ENCODE measurements at places on chromosomes 2 and 18.

GRCh38 chr2:136183097-136183496 is 65.1 kb upstream of the CXCR4 start:
- DNase-seq, result no peak

- no peak for DNase-seq
Measured at GRCh38 chr2:200235533-200235932, 71.0 kb upstream of the SPATS2L start.

DNA sequence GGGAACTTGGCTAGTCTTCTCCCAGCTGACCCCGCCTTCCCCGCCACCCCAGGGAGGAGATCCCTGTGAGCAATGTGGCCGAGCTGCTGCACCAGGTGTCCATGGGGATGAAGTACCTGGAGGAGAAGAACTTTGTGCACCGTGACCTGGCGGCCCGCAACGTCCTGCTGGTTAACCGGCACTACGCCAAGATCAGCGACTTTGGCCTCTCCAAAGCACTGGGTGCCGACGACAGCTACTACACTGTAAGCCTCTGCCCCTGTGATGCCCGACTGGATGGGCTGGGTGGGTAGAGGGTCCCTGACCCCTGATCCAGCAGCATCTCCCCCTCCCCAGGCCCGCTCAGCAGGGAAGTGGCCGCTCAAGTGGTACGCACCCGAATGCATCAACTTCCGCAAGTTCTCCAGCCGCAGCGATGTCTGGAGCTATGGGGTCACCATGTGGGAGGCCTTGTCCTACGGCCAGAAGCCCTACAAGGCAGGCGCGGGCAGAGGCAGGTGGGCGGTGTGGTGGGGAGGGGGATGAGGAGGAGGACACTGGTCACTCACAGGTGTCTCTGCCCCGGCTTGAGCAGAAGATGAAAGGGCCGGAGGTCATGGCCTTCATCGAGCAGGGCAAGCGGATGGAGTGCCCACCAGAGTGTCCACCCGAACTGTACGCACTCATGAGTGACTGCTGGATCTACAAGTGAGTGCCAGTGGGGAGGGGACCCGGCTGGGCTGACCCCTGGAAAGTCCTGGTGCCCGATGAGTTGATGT is 24.2 kb downstream of the ZAP70 start:
- DNase-seq, result no peak

DNA sequence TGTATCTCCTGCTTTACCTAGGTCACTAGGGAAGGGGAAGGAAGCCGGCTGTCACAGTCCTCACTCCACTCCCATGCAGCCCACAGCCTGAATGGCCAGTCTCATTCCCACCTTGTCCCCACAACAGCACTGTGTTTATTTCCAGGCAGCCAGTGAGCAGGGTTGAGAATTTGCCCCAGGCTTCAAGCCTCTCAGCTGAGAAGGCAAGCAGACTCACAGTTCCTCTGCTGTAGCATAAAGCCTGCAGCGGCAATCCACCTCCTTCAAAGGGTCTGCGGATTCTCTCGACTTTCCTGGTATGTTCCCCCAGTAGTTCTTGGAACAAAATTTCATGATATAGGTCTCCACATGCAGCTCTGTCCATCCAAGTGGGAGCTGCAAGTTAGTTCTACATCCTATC is 262.9 kb upstream of the GULP1 start:
- DNase-seq, result no peak

DNA sequence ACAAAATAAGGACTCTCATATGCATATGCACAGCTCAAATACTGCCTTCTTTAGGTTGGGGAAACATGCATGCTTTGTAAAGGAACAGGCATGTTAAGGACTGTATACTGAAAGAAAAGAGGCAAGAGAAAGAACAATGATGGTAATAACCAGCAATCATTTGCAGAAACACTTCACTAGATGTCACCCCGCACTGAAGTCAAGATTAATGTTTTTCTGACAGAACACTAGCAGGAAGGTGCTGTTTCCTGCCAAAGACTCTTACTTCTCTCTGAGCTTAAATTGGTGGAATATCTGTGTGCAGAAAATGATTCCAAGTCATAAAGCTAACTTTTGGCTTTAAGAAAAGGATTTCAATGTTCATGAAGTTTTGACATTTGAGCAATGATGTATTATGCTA is 19.3 kb upstream of the CSRNP3 start:
- no peak for DNase-seq

GRCh38 chr18:58539659-58540380 is 89.1 kb downstream of the ALPK2 start:
- DNase-seq, result no peak

- DNase-seq, result peak; percentile 27
Measured at GRCh38 chr2:136327162-136327852, 209.4 kb upstream of the CXCR4 start.

DNA sequence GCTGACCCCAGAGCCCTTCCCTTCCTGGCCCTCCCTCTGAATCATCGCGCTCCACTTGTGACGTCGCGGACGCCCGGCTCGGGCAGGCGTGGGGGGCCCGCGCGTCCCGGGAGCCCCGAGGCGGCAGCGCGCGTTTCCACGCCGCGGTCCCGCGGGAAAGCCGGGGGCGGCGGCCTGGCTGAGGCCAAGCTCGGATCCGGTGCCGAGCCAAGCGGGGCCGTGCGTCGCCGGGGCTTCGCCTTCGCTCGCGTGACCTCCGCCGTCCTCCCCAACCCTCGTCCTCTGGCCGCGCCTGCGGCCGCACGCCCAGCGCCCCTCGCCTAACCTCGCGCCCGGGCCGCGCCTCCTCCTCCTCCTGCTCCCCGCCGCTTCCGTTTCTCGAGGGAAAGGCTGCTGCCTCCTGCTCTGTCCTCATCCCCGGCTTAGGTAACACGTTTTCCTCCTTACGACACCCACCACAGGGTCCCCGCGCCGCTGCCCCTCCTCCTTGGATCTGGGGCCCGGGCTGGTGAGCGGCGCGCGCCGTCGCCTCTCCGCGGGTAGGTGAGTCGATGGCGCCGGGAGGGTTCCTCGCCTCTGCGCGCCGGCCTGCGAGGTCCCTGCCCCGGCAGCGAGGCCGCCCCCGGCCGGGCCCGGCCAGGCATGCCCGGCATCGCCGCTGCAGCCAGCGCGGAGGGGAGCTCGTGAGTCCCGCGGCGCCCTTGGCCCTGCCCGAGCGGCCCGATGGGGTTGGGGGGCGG is at the start of gene INPP1:
TSS of gene INPP1 (plus strand) at position 54 of the 740 bp plus-strand sequence. CDS start 16,514 bp downstream, outside the sequence.
- DNase-seq, result peak; percentile 69

DNA sequence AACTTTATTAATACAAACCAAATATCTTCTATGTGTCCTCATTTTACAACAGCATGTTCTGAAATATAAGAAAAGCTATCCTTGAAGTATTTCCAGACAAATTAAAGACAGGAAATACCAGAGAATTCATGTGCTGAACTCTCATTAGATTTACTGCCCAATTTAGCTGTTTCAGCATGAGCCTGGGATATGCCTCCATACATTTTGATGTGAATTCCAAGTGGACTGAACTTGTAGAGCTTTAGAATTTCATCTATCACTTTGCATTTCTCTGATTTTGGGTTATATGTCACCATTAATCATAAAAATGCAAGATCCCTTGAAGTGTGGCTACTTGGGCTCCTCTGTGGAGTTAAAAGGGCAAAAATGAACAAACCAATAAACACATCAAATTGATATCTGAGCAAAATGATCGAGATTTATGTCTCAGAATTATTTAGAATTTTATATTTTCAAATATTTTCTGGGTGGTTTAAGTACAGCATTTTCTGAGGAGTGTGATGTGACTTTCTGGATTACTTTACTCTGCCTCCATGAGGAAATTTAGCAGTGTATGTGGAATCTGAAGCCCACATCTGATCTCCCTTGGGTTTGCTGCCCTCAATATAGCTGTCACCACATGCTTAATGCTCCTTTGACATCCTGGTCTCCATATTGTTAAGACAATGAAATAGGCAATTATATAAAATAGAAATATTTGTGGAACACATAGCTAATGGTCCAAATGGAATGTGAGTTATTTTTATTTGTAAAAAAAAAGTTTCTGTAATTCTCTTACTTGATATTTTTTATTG is 206.6 kb upstream of the RBMS1 start:
- no peak for DNase-seq

DNA sequence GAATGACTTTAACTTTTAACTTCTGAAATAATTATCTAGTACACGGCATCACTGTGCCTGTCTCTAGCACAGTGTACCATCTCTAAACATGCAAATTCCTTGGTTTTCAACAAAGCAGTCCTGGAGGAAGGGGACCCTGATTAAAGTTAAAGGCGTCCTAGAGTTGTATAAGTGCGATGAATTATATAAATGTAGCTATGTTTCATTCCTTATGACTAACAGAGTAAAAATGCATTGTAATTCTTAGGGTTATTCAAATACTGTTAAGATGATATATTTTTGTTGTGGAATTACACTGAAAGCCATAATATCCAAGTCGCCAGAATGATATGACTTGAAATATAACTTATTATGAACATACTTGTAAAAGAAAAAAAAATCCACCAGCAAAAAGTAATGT is 544.9 kb upstream of the LINC00305 start:
- DNase-seq, result no peak

DNA sequence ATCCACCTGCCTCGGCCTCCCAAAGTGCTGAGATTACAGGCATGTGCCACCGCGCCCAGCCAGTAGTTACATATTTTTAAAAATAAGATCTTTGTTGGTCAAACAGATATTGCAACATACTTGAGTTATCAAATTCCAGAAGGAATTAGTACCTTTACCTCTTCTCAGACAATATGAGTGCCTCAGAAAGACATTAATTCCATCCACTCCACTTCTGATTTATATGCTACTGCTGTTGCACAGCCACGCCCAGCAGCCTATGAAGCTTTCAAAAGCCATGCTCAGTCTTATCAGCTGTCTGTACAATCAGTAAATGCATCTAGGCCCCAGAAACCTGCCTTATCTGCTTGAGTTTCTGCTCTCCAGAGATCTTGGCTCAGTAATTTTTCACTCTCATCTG is 47.8 kb downstream of the MEX3C start:
- no peak for DNase-seq

GRCh38 chr18:13500227-13500865 is 226.0 kb downstream of the FAM210A start:
- DNase-seq, result no peak

DNA sequence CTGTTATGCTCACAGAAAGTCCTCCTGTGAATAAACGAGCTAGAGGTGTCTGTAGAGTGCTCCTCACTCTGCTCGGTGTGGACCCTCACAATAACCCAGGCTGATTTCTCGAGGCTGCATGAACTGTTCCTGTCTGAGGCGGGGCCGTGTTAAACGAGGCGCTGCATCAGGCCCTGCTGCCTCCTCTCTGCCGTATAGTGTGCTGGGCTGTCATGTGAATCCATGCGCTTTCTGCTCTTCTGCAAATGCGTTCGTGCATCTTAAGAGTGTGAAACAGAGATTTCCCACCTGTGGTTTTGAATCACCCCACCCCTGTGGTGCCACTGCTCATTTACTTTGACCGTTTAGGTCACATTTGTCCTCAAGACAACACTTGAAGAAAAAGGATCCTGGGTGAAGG is 26.2 kb downstream of the TRAF3IP1 start:
- DNase-seq, result no peak

DNA sequence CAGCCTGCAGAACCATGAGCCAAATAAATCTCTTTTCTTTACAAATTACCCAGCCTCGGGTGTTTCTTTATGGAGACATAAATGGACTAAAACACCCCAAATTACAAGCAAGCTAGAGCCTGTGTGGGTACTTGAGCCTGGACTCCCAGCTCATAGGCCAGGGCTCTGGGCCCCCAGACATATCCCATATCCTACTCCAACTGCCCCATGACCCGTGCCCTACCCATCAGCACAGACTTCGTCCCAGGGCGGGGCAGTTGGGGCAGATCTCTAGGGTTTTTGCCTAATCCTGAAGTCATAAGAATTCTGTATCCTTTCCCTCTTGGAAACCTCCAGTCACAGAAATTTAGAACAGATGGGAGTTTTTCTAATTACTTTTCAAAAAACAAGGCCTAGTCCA is 90.7 kb downstream of the DDX1 start:
- DNase-seq, result no peak

DNA sequence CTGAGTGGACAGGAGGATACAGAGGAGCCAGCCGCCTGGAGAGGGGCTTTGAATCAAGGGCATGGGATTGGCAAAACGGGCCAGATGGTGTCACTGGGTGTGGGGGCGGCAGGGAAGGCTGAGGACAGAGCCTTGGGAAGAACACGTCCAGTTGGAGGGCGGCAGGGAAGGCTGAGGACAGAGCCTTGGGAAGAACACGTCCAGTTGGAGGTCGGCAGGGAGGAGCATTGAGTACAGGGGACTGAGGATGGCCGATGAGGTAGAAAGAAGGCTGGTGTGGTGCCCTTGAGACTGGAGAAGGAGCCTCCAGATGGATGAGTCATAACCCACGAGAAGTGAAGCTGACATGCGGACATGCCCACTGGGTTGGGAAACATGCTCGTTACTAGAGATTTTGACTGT is 4.5 kb downstream of the HES6 start:
- no peak for DNase-seq

DNA sequence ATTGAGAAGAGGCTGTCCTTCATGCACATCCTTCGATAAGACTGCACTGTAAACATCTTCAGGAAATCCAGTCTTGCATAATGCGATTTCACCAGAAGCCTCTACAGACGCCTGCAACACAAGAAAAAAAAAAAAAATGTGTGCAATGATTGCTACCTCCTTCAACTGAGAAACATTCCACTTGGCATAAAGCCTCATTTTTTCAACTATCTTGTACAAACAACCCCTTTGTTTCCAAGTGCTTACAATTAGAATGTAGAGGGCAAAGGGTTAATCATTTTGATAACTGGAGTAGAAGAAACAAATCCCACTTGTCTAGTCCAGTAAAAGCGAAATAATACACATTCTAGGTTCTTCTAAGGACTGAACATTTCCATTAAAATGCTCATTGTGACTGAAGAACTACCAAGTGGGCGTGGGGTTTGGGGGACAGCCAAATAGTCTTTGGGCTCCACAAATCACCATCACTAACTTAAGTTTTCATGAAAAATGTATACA is 29.2 kb downstream of the CDH2 start:
- DNase-seq, result no peak

GRCh38 chr2:159010963-159011362 is 42.5 kb downstream of the TANC1 start:
- DNase-seq, result no peak

- no peak for DNase-seq
Measured at GRCh38 chr18:22031611-22032010, 137.8 kb upstream of the GATA6 start.

DNA sequence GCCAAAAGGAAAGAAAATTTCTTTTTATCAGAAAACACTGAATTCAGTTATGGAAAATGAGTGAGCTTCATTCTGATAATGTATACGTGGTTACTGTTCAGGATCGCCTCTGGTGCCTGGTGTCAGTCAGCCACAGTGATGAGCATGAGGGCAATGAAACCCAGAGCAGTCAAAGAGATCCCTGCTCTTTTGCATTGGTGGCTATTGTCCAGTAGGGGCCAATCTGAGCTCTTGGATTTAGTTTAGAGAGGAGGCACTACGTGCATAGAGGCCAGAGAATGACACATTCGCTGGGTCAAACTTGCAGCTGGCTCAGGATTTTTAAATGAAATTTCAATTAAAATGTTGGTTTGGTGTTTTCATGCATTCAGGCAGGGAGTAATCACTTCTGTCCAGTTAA is 522.9 kb downstream of the TMEM182 start:
- no peak for DNase-seq

- peak; percentile 69 for DNase-seq
Measured at GRCh38 chr2:135948642-135949355, 36.6 kb downstream of the DARS1 start.

- DNase-seq, result no peak
Measured at GRCh38 chr2:84942166-84942565, 28.8 kb upstream of the KCMF1 start.

- DNase-seq, result no peak
Measured at GRCh38 chr2:86069091-86069685, 36.5 kb downstream of the POLR1A start.

GRCh38 chr2:11824901-11825828 is 78.7 kb downstream of the LPIN1 start:
- DNase-seq, result no peak

GRCh38 chr2:192128655-192129054 is 66.1 kb downstream of the TMEFF2 start:
- no peak for DNase-seq
